DMS79 treated with DMSO at 0.1 percent for 48 hours (cell line): ENCODE measurements at places on chromosomes 13 and 19.
A peak's percentile ranks its signal among the peaks of the same experiment; 100 is the strongest.

DNA sequence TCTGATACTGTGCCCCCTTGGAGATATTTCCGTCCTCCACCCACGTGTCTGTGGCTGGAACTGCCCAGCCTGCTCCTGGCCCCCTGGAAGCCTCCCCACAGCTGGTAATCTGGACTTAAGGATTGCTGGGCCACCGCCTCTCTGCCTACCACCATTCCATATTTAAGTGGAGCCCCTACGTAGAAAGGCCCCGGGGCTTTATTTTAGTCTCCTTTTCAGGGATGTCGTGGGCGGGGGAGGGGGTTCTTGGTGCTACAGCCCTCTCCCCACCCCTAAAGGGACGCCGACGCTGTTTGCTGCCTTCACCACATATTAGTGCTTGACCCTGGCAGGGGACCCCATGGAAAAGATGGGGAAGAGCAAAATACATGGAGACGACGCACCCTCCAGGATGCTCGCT, 2.7 kb upstream of the NOP53 start:
- DNase-seq = no peak

GRCh38 chr13:39269411-39269810, 231.2 kb downstream of the NHLRC3 start:
- no peak for DNase-seq

DNA sequence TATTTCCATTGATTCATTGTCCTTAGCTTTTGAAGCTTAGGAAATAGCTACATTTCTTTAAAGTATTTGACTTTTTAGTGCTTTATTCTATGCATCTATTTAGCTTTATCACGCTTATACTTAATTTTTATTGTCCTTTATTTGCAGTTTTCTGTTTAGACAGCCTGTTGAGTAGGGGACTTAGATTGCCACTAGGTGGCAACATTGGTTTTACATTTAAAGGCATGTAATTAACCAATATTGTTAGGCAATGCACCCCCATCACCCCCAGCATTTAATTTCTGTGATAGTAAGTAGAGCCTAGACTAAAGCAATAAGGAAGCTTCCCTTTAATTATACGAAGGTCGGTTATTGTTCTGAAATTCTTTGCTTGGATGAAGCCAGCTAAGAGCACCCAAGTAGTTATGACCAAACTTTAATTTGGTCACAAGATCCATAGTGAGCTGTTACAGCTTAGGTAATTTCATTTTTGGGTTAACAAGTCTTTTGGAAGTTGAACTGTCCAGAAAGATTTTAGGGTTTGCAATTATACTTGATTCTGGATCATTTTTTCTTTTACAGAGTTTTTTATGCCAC, 36.5 kb downstream of the B3GLCT start:
- peak; percentile 33 for DNase-seq

- no peak for DNase-seq
Observed at GRCh38 chr13:22064854-22065620, 394.2 kb downstream of the FGF9 start.

DNA sequence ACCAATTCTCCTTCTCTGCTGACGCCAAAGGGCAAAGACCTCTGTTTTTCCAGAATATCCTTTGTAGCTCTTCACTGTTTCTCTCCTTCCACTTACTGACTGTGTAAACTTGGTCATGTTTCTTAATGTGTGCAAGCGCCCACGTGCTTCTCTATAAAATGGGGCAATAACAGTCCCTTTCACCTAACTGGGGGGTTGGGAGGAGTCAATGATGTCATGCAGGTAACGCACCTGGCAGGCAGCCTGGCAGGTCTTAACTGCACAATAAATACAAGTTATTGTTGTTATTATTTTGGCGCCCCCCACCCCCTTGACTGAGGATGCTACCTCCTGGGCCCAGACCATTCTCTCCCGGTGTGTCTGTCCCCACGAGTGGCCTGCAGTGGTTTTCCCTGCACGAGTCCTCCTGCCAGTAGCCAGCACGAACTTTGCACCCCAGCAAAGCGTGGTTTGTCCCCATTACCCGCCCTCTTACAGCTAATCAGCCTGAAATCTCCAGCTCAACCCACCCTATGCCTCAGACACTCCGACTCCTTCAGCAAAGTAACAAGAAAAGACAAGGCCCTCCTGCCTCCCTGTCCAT, 5.3 kb downstream of the SBSN start:
- no peak for DNase-seq

DNA sequence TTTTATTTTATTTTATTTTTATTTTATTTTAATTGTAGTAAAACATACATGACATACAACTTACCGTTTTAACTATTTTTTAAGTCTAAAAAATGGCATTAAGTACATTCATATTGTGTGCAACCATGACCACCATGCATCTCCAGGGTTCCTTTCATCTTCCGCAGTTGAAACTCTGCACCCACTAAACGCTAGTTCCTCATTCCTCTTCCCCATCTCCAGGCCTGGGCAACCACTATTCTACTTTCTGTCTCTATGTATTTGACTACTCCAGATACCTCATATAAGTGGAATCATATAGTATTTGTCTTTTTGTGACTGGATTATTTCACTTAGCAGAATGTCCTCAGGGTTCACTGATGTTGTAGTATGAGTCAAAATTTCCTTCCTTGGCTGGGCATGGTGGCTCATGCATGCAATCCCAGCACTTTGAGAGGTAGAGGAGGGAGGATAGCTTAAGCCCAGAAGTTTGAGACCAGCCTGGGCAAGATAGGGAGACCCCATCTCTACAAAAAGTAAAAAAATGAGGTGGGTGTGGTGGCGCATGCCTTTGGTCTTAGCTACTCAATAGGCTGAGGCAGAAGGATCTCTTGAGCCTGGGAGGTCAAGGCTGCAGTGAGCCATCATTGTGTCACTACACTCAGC, 55.7 kb upstream of the ZNF507 start:
- no peak for DNase-seq

DNA sequence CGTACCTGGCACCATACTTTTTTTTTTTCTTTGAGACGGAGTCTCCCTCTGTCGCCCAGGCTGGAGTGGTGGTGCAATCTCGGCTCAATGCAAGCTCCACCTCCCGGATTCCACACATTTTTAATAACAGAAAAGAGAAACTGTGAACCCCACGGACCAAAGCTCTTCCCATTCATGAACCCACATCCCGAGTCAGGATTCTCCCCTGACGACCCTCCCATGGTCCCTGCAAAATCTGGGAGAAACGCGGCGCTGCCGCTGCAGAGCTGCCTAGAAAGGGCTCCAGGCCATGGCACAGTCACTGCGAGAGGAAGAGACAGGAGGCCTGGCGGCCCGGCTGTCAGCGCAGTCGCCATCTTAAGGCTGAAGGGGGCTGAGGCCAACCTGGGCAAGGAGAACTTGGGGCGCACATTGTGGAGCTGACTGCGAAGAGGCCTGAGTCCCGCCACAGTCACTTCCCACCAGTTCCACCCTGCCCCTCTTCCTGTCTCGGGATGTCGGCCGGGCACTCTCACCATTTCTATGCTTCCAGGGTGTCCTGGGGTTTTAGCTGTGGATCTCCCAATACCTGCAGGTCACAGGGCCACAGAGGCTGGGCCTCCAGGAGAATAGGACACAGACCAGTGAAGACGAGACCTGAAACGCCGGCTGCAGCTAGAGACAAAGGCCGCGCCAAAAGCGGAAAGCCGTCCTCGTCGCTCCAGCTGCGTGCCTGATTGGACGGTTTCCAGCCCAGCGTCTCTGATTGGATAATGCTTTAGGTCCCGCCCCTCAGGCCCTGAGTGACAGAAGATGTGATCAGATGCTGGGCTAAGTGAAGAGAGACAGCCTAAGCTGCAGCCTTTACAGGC, 71.0 kb downstream of the ZNF486 start:
- no peak for DNase-seq

DNA sequence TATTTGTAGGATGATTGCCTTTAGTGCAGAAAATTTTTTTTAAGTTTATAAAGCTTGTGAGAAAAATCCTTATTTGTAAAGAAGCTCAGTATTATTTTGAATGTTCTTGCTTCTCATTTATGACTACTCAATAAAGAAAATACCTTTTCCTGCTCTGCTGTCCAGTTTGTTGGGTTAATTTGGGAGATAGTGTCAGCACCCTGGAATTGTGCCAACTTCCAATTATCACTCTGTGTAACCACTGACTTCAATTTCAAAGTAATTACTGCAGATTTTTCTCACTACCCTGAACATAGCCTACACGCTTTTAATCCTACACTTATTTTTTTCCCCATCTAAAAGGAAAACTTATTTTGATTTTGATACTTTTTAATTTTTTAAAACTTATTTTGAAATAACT, 93.1 kb downstream of the GGACT start:
- DNase-seq = no peak

GRCh38 chr13:102128216-102128810, 273.5 kb downstream of the FGF14 start:
- DNase-seq = peak; percentile 53

DNA sequence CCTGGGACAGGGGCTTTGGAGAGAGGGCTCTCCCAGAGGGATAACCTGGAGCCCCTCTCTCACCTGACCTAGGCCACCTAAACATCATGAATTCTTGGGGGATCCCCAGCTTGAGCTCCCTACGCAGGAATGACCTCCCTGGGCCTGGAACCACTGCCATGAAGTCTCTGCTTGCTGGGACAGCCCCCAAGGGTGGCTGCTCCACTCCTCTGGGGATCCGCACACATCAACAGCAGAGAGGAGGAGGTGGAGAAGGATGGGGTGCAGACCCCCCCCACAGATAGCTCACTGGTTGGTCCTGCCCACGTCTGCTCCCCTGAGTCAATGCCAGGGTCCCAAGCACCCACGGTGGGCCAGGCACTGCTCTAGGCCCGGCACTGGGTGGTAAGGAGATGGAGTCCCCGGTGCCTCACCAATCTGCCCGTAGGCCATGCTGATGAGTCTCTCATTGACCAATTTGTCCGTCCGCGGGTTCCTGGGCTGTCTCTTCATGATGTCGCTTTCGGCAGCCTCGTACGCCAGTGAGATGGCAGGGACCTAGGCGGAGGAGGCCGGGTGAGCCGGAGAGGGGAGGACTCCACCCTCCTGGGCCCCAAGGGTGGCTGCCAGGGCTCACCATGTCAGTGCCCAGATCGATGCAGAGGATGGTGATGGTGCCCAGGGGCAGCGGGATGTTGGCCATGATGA, 10.8 kb upstream of the RABAC1 start:
- DNase-seq = no peak

DNA sequence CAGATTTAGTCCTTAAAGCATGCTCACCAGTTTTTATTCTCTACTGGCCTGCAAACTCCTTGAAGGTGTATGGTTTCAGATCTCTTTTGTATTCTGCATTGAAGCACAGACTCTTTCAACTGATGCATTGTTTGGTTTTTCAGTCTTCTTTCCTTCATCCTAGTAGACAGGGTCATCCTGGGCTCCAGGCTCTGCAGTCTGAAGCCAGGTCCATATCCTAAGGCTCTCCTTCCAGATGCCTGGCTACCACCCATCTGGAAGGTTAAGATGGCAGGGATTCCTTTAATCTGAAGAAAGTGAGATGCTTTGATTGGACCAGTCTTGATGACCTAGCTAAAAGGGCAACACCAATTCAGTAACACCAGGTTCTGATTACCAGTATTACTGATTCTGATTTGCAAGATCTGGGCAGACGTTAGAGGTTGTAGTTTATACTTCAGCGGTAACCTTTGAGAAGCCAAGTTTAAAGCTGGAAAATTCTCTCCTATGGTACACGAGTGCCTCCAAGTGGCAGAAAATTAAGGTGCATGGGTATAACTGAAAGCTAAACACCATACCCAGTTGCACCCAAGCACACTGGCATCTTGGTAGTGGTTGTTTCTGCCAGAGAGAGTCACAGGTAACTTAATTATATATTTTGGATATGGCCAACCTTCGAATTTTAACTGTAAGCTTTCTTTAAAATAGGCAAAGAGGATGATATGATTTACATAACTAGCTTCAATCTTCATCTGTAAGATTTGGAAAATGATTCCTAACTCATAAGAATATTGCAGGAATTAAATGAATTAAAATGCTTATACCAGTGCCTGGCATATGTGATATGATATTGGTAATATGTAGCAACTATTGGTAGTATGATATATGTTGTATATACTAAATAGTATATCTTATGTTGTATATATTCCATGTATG, 1651.9 kb upstream of the MIR17HG start:
- DNase-seq = no peak

DNA sequence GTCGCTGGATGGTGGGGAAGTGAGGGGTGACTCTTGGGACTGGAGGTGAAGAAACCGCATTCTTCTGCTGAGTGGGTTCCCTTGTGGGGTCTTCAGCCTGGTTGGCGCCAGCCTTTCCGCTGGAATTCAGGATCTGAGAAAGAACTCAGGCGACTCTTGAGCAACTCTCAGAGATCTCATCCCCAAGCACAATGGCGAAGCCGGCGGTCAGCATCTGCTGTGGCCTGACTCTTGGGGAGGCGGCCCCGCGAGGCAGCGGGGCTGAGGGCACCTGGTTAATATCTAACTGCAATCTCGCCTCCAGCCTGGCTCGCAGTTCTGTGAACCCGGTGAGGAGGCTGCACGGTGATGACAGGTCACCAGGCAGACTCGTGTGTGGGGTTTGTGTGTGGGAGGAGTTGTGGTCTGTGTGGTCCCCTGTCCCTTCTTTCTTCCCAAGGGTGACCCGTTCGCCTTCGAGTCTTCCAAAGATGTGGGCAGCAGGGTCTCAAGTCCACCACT, 883 bp downstream of the ZNF441 start:
- peak; percentile 22 for DNase-seq

GRCh38 chr19:41735071-41735600, 20.2 kb upstream of the CEACAM6 start:
- no peak for DNase-seq

DNA sequence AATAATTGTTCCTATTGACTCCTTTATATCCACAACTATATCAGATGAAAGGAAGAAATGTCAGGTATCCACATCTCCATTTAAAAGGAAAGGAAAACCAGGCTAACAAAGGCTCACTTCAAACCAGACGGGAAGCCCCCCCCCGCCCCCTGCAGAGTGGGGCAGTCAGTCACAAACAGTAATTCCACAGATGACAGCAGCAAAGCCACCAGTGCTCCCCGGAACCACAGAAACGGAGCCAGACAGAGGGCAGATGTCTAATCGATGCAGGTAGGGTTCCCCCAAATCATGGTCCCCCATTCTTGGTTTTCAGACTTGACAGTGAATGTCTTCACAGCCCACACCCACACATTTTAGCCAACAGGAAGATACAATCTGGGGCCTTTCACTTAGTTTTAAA, 100.8 kb downstream of the STK24 start:
- DNase-seq = no peak

DNA sequence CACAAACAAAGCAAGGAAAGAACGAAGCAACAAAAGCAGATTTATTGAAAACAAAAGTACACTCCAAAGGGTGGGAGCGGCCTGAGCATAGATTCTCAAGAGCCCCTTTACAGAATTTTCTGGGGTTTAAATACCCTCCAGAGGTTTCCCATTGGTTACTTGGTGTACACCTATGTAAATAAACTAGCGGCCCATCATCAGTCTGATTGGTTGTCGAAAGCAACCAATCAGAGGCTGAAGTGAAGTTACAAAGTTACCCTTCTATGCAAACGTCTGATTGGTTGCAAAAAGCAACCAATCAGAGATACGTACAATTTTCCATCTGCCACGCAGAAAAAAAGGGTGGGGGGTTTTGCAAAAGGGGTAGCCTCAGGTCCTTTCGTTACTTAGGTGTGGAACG, 96.3 kb upstream of the UBAC2 start:
- no peak for DNase-seq

DNA sequence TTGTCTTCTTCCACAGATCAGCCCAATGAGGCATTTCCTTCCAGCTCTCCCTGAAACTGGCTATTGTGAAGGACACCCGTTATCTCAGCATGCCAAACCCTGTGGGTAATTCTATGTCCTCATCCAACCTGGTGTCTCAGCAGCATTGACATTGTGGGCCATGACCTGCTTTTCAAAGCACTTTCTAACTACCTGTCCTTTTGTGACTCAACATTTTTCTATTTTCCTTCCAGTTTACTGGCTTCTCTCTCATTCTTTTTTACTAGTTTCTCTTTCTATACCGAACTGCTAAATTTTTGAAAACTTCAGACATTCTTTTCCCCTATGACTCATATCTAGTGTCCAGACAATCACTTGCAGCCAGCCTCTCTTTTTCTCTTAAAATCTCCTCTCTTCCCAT, 136.4 kb upstream of the HTR2A start:
- DNase-seq = no peak
